ENCODE measurements at places on chromosomes 2 and 18.

GRCh38 chr2:12068796-12069538 is 322.5 kb downstream of the LPIN1 start:
- no peak for DNase-seq

DNA sequence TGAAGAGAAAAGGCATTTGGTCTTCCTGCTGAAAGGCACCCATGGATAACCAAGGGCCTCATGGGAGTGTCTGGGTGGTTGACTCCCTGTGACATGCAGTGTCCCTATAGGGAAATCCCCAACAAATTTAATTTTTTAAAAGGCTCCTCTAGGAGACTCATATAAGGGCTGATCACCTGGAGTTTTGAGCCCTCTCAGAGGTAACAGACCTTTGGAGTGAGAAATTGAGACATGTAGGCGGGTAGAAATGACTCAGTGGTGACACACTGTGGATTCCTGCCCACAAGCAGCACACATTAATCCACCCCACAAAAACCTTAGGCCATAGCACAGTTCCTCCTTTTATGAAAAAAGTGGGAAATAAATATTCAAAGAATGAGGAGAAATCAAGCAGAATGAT is 557.0 kb upstream of the CNTNAP5 start:
- no peak for DNase-seq

DNA sequence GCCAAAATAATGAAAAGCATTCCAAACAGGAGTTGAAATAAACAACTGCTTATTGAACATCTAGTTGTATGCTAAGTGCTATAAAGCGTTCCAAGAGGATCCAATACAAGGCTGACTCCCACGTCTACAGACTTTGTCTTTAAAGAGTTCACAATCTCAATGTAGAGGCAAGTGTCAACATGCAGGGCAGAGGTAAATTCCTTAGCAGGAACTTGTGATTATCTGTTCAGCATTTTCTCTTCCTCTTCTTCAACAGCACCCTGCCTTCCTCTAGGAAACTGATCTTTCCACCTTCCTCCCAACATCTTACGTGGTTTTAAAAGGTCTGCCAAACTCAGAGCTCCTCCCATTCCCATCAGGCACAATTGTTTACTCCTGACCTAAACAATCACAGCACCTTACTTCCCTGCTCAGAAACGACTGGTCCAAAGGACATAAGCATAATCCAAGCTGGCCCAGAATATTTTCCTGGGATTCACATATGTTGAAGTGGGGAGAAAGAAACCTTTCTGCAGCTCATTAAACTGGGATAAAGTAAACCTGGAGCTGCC is 83.9 kb downstream of the ITSN2 start:
- no peak for DNase-seq

DNA sequence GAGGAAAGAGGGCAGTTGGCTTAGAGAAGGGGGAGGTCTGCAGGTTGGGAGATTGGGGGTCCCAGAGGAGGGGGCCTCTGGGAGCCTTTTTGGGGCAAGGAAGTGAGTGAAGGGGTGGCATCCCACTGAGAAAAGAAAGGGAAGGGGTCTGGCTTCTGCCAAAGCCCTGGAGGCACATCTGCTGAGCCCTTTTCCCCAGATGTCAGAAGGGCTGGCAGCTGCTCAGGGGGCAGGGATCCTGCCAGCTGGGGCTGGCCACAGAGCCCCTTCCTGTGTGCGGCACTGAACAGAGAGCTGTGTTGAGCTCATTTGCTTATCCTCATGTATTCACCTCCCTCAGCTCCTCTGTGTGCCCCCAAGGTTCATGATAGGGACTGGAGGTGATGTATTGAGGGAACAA is 54.5 kb downstream of the APOB start:
- DNase-seq, result no peak

GRCh38 chr2:69242651-69243051 is 144.4 kb downstream of the GFPT1 start:
- DNase-seq, result no peak
